CD8-positive, alpha-beta memory T cell (primary cell): ENCODE measurements at places on chromosomes 2 and 18.

DNA sequence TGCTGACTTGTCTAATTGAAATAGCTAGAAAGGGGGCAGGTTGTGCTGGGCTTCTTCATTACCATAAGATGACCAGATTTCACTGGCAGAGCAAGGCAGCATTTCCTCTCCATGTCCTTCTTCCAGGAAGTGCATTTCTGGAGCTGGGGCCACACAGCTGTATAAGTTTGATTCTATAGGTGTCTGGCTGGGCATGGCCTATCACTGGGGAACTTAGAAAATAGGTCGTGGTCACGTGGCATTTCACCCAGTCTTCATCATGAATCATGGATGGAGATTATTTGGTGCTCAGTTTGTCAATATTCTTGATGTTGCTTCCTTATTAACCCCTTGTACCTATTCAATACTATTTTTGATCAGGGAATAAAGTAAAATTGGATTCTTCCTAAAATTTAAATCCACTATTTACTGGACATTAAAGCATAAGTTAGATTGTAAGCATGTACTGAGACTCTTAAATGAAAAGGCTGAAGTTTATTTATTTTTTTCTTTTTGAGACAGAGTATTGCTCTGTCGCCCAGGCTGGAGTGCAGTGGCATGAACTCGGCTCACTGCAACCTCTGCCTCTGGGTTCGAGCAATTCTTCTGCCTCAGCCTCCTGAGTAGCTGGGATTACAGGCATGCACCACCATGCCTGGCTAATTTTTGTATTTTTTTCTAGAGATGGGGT lies 49.5 kb upstream of the TMEM87B start:
- no peaks in the 10 kb centered on the region for H3K4me1 ChIP-seq
- no peak overlapping the region for H3K4me3 ChIP-seq
- H3K36me3 ChIP-seq: no peaks in the 10 kb centered on the region

GRCh38 chr2:142769761-142770160 lies 107.7 kb upstream of the KYNU start:
- H3K27me3 ChIP-seq: no peaks in the 10 kb centered on the region
- H3K36me3 ChIP-seq: no peaks in the 10 kb centered on the region
- H3K4me1 ChIP-seq: no peaks in the 10 kb centered on the region
- H3K4me3 ChIP-seq: no peak overlapping the region

DNA sequence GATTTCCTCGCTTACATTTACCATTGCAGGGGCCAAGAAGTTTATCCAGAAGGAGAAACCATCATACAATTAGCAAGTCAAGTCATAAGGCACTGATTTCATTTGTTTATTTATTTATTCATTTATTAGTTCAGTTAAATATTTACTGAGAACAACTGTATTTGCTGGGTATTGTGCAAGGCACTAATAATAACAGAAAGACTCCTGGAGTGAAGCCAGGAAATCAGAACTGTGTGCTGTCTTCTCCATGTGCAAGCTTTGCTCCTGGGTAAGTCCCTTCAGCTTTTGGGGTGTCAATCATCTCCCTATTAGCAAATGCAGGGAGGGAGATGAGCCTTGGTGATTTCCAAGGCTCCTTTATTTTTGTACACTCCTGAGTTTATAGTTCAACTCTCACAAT lies 341.6 kb upstream of the MEIS1 start:
- no peaks in the 10 kb centered on the region for H3K36me3 ChIP-seq
- no peaks in the 10 kb centered on the region for H3K4me1 ChIP-seq
- H3K27me3 ChIP-seq: no peaks in the 10 kb centered on the region
- H3K4me3 ChIP-seq: no peak overlapping the region
- DNase-seq: no peak

DNA sequence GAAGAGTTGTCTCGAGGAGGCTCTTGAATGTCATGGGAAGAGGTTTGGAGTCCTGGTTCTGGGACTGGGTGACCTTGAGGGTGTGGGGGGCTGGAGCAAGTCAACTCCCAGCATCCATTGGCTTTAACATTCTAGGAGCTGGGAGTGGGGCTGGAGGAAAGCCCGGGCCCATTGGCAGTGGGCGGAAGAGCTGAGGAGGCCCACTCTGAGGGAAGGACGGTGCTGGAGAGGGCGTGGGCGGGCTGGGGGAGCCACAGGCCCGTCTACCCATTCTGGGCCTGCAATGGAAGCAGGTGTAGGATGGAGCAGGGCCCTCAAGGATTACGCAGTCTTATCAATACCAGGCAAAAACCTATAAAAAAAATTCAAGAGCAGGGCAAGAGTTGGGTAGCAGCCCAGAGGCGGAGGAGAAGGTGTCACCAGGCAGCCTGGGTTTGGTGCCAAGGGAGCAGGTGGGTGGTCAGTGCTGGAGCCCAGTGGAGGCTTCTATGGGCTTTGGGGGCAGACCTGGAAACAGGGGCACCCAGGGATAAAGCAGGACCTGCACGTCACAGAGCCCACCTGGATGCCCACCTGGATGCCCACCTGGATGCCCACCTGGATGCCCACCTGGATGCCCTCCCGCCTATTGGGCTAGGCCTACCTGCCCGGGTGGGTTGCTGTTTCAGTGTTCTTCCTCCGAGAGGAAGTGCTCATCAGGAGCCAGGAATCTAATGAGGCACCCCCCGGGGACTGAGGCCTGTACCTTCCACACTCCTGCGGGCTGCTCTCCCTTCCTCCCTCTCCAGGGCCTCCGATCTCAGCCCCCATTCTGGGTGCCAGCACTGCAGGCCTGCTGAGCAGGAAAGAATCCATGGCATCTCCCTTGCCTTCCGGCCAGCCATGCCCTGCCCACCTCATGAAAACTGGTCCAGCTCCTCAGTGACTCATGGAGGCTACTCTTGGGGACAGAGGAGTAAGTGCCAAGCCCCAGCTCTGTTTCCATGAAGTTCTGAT lies 71.3 kb downstream of the CTIF start:
- no peaks in the 10 kb centered on the region for H3K27me3 ChIP-seq
- H3K4me1 ChIP-seq: no peaks in the 10 kb centered on the region
- no peak for DNase-seq
- no peaks in the 10 kb centered on the region for H3K36me3 ChIP-seq
- no peak overlapping the region for H3K27ac ChIP-seq

DNA sequence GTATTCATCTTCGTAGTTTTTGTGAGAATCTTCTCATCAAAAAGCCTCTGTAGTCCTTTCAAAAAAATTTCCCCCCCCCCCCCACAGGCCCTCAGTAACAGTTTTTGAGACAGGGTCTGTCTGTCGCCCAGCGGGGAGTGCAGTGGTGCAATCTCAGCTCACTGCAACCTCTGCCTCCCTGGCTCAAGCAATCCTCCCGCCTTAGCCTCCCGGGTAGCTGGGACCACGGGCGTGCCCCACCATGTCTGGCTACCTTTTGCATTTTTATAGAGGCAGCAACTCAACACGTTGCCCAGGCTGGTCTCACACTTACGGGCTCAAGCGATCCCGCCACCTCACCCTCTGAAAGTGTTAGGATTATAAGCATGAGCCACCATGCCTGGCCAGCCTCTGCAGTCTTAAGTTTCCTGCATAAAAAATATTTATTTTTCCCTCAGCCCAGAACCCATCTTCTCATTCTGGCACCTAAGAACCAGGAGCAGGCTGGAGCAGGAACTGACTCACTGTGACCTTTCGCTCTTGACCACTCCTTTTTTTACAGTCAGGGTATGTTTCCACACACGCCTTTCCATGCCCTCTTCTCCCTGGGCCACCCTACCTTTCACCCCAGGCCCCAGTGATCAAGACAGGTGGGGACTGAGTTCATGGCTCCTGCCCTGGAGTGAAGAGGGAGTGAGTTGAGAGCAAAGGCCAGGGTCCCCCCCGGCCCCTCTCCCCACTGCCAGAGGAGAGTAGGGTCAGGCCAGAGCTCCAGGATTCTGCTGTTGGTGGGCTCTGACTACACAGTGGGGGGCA lies 32.5 kb upstream of the NT5DC4 start:
- no peak for DNase-seq
- no peaks in the 10 kb centered on the region for H3K27me3 ChIP-seq
- no peaks in the 10 kb centered on the region for H3K36me3 ChIP-seq
- H3K4me1 ChIP-seq: peaks cover 26% of the 10 kb centered on the region
- no peak overlapping the region for H3K27ac ChIP-seq
- no peak overlapping the region for H3K4me3 ChIP-seq

GRCh38 chr2:38057651-38058410 lies 18.1 kb downstream of the CYP1B1 start:
- no peak overlapping the region for H3K4me3 ChIP-seq
- DNase-seq: no peak
- no peak overlapping the region for H3K27ac ChIP-seq
- H3K36me3 ChIP-seq: no peaks in the 10 kb centered on the region

- DNase-seq: no peak
- H3K27me3 ChIP-seq: no peaks in the 10 kb centered on the region
- peaks cover 7% of the 10 kb centered on the region for H3K4me1 ChIP-seq
- no peak overlapping the region for H3K27ac ChIP-seq
Measured at GRCh38 chr2:151670846-151671597, 63.3 kb downstream of the NEB start.

DNA sequence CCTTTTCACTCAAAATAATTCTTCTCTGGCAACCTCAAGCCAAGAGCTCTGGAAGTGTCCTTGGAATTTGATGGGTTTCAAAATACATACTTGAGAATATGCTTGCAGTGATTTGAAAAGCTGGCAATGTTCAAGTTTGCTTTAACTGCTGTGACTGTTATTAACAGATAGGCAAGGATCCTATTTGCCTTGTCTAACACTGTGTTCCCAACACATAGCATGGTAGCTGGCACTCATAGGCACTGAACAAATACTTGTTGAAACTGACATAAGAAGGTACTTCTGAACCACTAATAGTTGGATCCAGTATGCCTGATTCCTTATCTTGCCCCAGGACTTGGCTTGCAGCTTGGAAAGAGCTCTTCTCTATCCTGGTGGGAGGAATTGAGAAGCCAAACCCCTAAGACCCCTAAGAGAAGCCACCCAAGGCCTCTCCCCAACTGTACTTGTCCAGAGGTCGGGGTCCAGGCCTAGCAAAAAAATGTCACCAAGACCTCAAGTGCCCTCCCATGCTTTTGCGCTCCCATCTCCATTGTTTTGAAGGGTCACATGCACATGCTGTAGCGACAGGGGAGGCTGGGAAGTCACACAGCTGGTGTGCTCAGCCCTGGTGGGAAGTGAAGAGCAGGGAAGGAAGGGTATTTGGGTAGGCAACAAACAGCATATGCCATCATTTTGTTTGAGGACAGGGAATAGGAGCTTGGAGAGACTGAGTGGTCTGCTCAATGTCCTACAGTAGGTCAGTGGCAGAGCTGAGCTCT lies 118.4 kb upstream of the HAAO start:
- H3K4me1 ChIP-seq: no peaks in the 10 kb centered on the region
- no peak overlapping the region for H3K4me3 ChIP-seq
- DNase-seq: no peak

DNA sequence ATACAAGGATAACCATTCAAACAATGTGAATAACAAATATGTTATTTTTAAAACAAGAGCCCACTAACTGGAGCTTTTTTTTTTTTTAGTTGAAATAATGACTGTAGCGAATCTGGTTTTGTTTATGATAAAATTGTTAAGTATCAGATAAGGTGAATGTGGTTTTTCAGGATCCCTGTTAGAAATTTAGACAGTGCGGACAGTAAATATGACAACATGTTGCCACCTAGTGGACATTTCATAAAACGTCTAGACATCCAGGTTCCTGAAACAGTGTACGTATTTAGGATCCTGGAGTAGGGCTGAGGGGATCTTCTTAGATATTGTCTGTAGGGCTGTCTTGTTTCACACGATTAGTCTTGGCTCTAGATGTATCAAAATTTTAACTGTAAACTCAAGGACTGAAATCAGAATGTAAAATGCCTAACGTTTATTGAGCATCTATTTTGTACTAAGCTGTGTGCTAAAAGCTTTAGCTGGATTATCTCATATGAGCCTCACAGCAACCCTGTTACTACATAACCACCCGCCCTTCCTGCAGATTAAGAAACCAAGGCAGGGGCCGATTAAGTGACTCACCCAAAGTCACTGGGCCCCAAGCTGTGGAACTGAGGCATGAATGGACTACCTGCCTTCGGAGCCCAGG lies 23.9 kb upstream of the CCDC68 start:
- H3K27me3 ChIP-seq: no peaks in the 10 kb centered on the region
- H3K4me3 ChIP-seq: no peak overlapping the region
- H3K27ac ChIP-seq: no peak overlapping the region
- no peaks in the 10 kb centered on the region for H3K4me1 ChIP-seq
- no peaks in the 10 kb centered on the region for H3K36me3 ChIP-seq
- no peak for DNase-seq

- H3K4me3 ChIP-seq: no peak overlapping the region
- H3K4me1 ChIP-seq: no peaks in the 10 kb centered on the region
- no peaks in the 10 kb centered on the region for H3K36me3 ChIP-seq
Measured at GRCh38 chr18:9809697-9810096, 76.1 kb upstream of the TXNDC2 start.

DNA sequence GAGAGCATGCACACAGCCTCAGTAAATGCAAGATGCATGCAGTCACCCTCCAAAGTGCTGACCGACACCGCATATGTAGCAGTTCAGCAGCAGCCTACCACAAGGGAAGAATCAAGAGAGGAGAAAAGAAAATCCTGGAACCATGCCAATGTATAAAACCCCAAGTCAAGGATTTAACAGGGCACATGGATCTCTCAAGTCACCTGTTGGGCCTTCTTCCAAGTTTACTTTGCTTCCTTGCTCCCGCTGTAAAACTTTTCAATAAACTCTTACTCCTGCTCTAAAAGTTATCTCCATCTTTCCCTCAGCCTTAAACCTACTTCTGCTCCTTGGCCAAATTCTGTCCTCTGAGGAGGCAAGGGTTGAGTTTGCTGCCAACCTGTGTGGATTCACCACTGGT lies 147.8 kb upstream of the MAP2 start:
- no peaks in the 10 kb centered on the region for H3K27me3 ChIP-seq
- no peak for DNase-seq
- no peak overlapping the region for H3K27ac ChIP-seq
- no peak overlapping the region for H3K4me3 ChIP-seq
- H3K4me1 ChIP-seq: no peaks in the 10 kb centered on the region

GRCh38 chr18:23114911-23115310 lies 20.4 kb upstream of the CABLES1 start:
- H3K27me3 ChIP-seq: no peaks in the 10 kb centered on the region
- no peak overlapping the region for H3K4me3 ChIP-seq
- no peak overlapping the region for H3K27ac ChIP-seq
- DNase-seq: no peak

DNA sequence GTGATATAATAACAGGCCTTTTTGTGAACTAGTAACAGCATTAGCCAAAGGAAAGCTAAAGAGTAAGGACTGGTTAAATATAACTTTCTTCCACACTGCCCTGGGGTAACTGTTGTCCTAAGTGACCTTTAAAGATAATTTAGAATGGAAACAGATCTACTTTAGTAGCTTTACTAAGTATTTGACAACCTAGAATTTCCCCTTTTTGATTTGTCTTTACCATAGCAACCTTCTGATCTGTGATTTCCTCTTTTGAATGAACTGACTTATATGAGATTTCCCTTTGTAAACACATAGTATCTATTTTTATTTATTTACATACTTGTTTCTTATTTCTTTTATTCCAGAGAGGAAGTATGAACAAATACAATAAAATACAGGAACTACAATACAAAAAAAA lies 10.5 kb upstream of the KLF7 start:
- no peak overlapping the region for H3K27ac ChIP-seq
- H3K27me3 ChIP-seq: no peaks in the 10 kb centered on the region
- no peak for DNase-seq
- no peaks in the 10 kb centered on the region for H3K4me1 ChIP-seq
- H3K4me3 ChIP-seq: no peak overlapping the region

GRCh38 chr2:174078275-174078674 lies 113.1 kb upstream of the SP3 start:
- no peak overlapping the region for H3K4me3 ChIP-seq
- H3K27me3 ChIP-seq: no peaks in the 10 kb centered on the region
- H3K27ac ChIP-seq: no peak overlapping the region
- H3K36me3 ChIP-seq: no peaks in the 10 kb centered on the region
- H3K4me1 ChIP-seq: no peaks in the 10 kb centered on the region
